Kasumi-1 (cell line): ENCODE measurements at places on chromosomes 1 and 21.

DNA sequence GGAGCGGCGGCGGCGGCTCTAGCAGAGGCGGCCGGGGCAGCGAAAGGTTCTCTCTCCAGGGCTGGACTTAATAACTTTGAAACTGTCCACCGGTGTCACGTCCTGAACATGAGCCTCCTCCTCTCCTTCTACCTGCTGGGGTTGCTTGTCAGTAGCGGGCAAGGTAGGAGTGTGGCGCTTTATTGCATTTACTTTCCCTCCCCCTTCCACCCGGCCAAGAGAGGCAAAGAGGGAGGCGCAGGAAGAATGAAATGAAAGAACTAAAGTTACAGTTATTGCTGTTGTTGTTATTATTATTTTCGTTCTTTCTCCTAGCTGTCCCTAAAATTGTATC is 214 bp downstream of the NCAM2 start:
- DNase-seq, result no peak

DNA sequence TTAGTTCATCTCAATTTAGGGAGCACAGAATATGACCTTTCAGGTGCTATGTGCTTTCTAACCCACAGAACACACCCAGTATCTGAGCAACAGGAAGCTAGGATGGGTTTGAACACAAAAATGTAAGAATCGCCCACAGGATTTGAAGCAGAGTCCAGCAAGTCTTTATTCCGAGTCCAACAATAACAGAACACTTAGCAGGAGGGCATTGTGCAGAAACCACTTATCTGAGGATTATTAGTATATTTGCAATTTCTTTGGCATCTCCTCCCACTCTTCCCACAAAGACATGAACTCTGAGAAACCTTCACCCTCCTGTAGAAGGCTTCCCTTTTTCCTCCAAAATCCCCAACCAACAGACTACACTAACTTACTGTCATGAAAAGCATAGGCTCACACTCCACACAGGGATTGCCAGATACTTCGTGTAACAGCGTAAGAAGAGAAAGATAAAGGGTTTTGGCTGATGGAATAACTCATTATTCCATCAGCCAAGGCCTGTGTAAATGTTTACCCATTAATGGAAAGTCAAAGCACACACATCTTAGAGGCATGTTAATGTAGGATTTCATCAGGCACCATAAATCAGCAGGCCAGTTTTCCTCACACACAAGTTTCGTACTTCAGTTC is 16.1 kb downstream of the SIPA1L2 start:
- no peak for DNase-seq

- peak; percentile 14 for DNase-seq
Measured at GRCh38 chr1:21815724-21816321, 3.8 kb downstream of the LDLRAD2 start.

- DNase-seq, result peak; percentile 69
Measured at GRCh38 chr1:182784556-182785171, 4.9 kb upstream of the NPL start.

DNA sequence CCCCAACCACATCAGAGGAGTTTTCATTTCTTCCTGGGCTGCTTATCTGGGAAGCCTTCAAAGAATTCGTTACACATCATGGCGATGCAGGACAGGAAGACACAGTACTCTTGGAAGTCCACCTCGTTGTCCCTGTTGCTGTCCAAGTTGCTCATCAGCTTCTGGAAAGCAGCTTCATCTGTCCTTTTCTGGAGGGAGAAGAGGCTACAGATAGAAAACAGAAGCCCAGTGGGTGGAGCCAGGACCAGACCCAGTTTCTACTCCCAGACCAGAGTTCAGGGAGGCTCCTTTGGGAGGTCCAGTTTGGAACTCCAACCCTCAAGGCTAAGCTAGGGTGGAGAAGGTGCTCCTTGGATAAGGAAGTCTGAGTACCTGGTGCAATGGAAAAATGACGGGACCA is 1.9 kb downstream of the S100A4 start:
- DNase-seq, result no peak

DNA sequence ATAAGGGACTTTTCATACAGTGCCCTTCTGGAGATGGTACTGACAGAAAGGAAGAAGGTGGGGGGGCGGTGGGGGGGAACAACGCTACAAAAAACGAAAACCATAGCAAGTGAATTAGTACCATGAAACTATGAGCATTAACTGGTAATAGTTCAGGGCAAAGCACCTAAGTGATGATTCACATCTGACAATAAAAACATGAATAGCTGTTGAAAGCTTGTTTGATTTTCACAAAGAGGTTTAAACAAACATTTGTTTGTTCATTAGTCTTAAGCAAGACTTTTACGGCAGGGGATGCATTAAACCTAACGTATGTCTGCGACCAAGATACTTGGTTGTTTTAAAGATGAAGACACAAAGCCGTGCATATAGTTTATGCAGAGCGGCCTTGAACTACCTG is 177.5 kb downstream of the LMO4 start:
- DNase-seq, result no peak

DNA sequence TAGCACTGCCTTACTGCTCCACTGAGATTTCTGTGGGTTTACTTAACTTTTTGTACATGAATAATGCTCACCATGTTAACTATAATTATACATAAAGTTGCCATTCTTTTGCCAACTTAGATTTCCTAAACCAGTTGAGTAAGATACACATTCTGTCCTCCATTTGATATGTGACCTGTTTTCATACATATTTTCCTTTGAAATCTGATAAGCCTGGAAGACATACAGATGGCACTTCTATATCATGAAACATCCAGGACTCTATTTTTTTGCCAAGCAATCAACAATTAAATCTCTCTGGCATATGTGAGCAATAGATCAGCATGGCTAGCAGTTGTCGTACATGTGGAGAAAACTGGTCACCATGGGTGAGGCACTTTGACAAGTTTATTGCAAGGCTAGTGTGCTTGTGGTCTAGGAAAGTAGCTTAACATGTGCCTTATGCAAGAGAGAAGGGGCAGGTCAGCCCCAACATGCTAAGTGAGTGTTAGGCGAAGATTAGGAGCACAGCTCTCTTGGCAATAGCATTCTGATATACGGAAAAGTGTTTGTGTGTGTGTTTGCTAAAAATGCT is 14.2 kb downstream of the PRRX1 start:
- DNase-seq, result no peak

GRCh38 chr1:68228851-68229250 is 3.5 kb downstream of the WLS start:
- DNase-seq, result no peak

- no peak for DNase-seq
Measured at GRCh38 chr21:33197496-33197895, 32.2 kb upstream of the IFNAR2 start.

GRCh38 chr1:163747855-163748254 is 426.1 kb downstream of the NUF2 start:
- DNase-seq, result no peak

- DNase-seq, result no peak
Measured at GRCh38 chr21:39632796-39633442, 20.2 kb downstream of the B3GALT5 start.

- no peak for DNase-seq
Measured at GRCh38 chr1:175540896-175541645, 202.3 kb downstream of the TNR start.

DNA sequence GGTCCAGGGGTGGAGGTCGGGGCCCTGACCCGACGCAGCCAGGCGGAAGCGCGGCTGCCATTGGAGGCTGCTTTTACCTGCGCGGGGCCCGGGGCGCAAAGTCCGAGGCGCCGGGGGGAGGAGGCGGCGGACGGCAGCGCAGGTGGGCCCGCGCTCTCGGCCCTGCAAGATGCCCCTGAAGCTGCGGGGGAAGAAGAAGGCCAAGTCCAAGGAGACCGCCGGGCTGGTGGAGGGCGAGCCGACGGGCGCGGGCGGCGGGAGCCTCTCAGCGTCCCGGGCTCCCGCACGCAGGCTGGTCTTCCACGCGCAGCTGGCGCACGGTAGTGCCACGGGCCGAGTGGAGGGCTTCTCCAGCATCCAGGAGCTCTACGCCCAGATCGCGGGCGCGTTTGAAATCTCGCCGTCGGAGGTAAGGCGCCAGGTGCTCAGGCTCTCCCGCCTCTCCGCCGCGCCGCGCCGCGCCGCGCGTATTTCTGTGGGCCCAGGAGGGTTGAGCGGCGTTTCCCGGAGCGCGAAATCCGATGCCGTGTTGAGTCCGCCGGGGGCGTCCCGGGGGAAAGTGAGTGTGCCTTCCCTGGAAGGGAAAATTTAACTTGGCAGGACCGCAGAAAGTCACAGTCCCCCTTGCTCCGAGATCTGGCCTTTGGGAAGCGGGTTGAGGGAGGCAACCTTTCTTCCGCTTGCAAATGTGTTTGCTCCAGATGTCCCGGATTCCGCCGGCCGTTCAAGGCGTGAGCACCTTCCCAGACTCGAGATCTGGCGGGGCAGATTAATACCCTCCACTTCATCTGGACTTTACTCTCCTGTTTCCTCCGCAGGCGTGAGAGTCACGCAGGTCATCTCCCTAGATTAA is at the start of gene GIPC2:
Gene GIPC2, plus strand, starts transcription at position 41 of the 853 bp plus-strand sequence. Its CDS starts 129 bp downstream, at position 170.
- no peak for DNase-seq

GRCh38 chr1:202086579-202087350 is 36.0 kb upstream of the GPR37L1 start:
- DNase-seq, result no peak

GRCh38 chr1:67723620-67724019 is 38.6 kb downstream of the GADD45A start:
- peak; percentile 45 for DNase-seq

GRCh38 chr1:48726139-48726538 is 50.6 kb downstream of the BEND5 start:
- no peak for DNase-seq

DNA sequence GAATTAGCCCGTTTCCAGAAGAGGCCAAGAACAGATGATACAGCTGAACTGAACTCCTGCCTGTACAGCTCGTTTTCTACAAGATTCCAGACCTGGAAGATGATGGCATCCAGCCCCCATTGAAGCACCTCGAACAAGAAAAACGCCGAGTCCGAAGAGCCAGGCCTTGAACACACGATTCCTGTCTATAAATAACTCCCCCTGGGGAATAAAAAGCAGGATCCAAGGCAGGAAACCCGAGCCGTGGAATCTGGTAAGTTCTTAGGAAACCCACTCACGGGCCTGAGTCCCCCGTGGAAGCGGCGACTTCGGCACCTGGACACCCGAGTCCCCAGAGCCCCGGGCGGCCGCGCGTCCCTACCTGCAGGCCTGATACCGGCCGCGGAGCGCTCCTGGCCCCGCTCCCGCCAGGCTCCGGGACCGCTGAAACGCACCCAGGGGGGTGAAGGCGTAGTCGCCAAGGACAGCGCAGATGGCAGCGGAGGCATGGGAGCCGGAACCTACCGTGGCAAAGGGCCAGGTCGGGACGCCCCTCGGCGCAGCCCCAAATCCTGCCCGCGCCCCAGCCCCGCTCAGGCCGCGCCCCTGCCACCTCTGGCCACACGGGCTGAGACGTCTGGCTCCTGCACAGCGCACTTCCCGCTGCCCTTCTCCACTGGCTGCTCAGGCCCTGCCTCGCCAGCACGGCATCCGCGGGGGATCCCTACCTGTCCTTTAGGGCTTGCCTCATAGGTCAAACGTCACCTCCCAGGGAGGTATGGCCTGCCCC is 14.0 kb upstream of the HLCS start:
- no peak for DNase-seq

GRCh38 chr1:47968556-47968888 is 28.7 kb downstream of the TRABD2B start:
- no peak for DNase-seq

GRCh38 chr1:43324810-43325209 is 12.8 kb upstream of the MPL start:
- DNase-seq, result no peak

GRCh38 chr21:43864313-43864961 is 586 bp upstream of the AGPAT3 start:
- DNase-seq, result no peak

DNA sequence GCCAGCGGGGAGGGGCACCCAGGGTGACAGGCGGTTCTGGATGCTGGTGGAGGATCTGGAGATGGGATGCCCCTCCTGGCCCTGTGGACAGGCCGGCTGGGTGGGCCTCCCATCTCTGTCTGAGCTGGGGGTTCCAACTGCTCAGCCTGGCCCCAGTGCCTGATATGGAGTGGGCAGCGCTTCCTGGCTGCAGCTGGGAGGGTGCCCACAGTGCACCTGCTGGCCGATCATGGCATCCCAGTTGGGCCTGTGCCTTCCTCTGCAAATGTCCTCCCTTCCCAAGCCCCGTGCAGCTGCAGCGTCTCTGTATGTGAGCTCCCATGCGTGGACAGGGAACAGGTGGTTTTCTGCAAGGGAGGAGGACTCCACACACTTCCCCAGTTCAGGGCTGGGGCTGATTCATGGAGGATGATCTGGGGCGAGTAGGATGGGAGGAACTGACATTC is 2.1 kb downstream of the PFKL start:
- no peak for DNase-seq

DNA sequence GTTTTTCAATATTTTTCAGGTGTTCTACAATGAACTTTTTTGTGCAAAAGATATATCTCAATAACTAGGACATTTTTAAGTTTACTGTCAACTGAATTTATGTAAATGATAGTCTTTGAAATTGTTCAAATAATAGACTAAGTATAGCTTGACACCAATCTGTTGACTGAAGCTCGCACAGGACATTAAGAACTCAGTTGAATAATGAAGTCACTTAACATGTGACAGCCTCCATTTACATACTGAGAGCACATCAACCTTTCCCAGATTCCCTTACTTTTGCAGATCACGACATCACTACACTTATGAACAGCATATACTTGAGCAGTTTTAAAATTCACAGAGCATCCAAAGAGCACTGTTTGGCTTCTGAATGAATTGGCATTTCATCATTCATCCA is 268.2 kb downstream of the LRRC7 start:
- DNase-seq, result no peak

DNA sequence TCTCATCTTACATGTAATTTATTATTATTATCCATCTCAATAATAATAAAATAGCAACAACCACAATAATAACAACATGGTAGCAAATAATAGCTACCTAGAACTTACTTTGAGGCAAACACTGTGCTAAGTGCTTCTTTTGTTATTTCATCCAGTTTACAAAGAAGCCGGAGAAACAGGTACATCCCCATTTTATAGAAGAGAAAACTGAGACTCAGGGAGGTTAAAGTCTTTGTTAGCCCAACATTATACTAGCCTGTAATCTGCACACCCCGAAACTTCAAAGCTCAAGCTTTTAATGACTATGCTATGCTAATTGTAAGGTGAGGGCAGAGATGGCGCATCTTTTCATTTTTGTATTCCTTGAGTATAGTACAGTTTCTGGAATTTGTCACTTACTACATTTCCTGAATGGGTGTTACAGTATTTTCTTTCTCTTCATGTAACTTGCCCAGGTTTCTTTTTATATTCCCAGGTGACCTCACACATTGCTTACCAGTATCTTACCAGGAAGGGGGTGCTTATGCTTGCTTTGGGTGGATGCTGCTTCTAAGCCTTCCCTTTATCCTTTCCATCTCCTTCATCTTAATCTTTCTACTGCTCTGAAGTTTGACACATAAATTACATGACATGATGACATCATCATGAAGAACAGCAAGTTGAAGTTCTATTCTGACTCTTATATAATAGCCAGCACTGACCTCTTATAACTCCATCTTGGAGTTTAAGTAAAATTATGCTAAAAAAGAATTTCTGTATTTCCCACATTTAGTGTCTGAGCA is 8.3 kb downstream of the GCLM start:
- no peak for DNase-seq

GRCh38 chr1:25673962-25674806 is 57.6 kb downstream of the MAN1C1 start:
- no peak for DNase-seq

- peak; percentile 47 for DNase-seq
Measured at GRCh38 chr1:155051777-155052398, 772 bp downstream of the ADAM15 start.

GRCh38 chr1:183194527-183195141 is 8.6 kb downstream of the LAMC2 start:
- peak; percentile 10 for DNase-seq
